ENCODE measurements at places on chromosomes 1 and 21. TPM values are rescaled to one million over a fixed set of nuclear protein-coding genes. Genes with fewer than 3 reads are reported as not detected.

Gene WNT4
- total RNA-seq, result 0.27 TPM

Gene FMO2
- total RNA-seq, result not detected

Gene LCE2B
- total RNA-seq, result not detected

Gene LCE7A
- not detected for total RNA-seq

Gene LYPLAL1
- 25.0 TPM for total RNA-seq

Gene PROK1
- not detected for total RNA-seq

Data from A549 treated with dexamethasone at 1 μM for 4 hours (cell line).